K562 (cell line): ENCODE measurements at places on chromosomes 3 and 15. TPM values are rescaled to one million over a fixed set of nuclear protein-coding genes. Genes with fewer than 3 reads are reported as not detected.

The PLSCR4 gene
- 0.11 and 0.42 TPM in 2 replicates for total RNA-seq

The ZPLD1 gene
- total RNA-seq = not detected in 2 replicates

The KLF15 gene
- total RNA-seq = 3.7 and 4.8 TPM in 2 replicates

The HTR3E gene
- total RNA-seq = not detected in 2 replicates

The GABRB3 gene
- total RNA-seq = 0.33 and 0.63 TPM in 2 replicates

The ARPP21 gene
- total RNA-seq = not detected in 2 replicates

The RLBP1 gene
- total RNA-seq = not detected in 2 replicates

The SNX22 gene
- 1.8 and 3.0 TPM in 2 replicates for total RNA-seq

- no peak overlapping the region for H3K27ac ChIP-seq
- DNase-seq = no peak
- H3K27me3 ChIP-seq = no peaks in the 10 kb centered on the region
- H3K36me3 ChIP-seq = no peaks in the 10 kb centered on the region
- H3K4me1 ChIP-seq = no peaks in the 10 kb centered on the region
These were observed 137.4 kb downstream of the TGFBR2 start for GRCh38 chr3:30743641-30744317.

DNA sequence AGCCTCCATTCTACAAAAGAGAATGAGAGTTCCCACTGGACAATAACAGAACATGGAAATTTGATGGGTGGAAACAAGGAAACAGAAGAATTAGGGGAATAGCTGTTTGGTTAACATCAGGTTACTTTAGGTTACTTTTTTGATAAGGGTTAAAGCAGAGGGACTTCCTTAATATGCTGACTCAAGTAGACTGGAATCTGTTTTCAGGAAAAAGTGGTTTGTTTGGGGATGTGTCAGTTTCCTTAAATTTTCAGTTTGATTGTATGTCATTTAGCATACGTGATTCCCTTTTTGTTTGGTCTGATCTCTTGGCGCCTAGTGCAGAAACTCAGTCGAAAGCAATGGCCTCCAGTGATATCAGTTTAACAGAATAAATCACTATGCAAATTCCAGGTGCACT is 411.8 kb upstream of the GRM7 start:
- no peak overlapping the region for H3K4me3 ChIP-seq
- DNase-seq = no peak
- no peaks in the 10 kb centered on the region; the same call in 2 of the 3 replicates for H3K4me1 ChIP-seq
- no peak overlapping the region for H3K27ac ChIP-seq
- no peaks in the 10 kb centered on the region for H3K27me3 ChIP-seq

DNA sequence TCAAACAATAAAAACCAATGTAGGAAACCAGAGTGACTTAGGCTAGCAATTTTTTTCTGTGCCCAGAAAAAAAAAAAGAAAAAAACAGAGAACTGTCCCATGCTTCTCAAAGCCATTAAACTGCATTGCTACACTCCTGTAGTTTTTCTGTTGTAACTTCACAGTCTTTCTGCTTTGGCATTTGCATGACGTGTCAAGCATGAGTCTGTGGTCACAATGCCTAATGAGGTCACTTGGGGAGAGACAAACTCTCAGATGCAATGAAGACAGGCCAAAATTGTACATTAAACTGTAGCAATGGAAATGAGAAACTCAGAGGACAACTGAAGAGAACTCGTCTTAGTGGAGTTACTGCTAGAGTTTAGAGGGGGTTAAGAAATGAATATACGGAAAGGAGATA is 30.8 kb downstream of the CCDC80 start:
- no peaks in the 10 kb centered on the region for H3K36me3 ChIP-seq
- H3K4me3 ChIP-seq = no peak overlapping the region
- no peak for DNase-seq
- 0 out of 3 replicates have a peak, but pooled peaks cover 2% of the 10 kb centered on the region for H3K4me1 ChIP-seq
- H3K27me3 ChIP-seq = no peaks in the 10 kb centered on the region

DNA sequence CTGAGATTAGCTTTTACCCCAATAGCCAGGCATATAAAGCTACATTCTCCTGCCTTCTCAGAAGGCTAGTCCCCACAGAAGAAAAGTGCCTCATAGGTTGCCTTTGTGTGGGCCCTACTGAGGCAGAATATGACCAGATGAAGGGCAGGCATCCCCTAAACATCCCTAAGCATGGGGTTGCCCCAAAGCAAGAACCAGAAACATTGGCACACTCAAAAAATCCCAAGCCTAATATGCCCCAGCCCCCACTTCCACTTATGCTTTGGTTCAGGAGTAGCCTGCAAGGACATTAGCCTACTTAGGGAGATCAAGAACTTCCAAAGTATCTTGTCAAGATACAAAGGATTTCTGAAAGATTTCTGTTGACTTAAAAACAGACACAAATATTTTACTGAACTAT is 29.7 kb downstream of the WHAMM start:
- no peak overlapping the region for H3K4me3 ChIP-seq
- H3K4me1 ChIP-seq = no peaks in the 10 kb centered on the region
- DNase-seq = no peak
- H3K36me3 ChIP-seq = peaks cover 19% of the 10 kb centered on the region; the same call in 2 of the 3 replicates
- H3K27ac ChIP-seq = no peak overlapping the region

DNA sequence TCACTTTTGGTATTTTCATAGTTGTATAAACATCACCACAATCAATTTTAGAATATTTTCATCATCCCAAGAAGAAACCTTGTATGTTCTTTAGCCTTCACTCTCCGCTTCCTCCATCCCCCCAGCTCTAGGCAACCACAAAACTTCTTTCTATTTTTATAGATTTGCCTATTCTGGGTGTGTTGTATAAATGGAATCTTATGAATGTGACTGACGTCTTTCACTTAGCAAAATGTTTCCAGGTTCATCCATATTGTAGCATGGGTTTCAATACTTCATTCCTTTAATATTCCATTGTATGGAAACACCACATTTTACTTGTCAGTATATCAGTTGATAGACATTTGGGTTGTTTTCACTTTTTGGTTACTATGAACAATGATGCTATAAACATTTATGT is 335.8 kb upstream of the GOLIM4 start:
- H3K27me3 ChIP-seq = no peaks in the 10 kb centered on the region
- H3K36me3 ChIP-seq = no peaks in the 10 kb centered on the region
- no peaks in the 10 kb centered on the region for H3K4me1 ChIP-seq
- no peak overlapping the region for H3K27ac ChIP-seq

DNA sequence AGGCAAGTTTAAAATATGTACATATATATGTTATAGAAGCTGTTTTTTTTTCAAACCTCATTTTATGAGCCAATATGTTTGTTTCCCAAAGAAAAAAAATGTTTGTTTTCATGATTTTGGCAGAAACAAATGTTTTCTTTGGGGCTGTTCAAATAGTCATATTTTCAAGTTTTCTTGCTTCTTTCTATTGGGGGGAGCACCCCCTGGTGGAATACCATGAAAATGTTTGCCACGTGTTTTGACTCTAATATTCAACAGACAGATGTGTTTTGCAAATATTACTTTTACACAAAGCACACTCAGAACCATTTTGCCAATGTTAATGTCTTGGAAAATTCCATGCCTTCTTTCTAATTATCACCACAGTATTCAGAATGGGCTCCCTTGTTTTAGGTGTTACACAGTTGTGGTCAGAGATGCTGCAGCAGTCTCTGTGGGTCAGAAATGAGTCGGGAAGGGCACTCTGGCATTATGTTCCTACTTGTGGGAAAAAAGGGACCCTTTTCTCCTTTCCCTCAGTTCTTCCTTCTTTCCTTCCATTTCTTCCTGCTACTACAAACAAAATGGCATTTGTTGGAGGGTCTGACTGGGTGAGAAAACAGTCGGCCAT is 817.0 kb downstream of the TUSC7 start:
- no peaks in the 10 kb centered on the region for H3K27me3 ChIP-seq
- peak; percentile 1 for DNase-seq
- no peak overlapping the region for H3K27ac ChIP-seq
- no peaks in the 10 kb centered on the region for H3K4me1 ChIP-seq

- no peaks in the 10 kb centered on the region for H3K27me3 ChIP-seq
- DNase-seq = peak; percentile 31
- H3K36me3 ChIP-seq = peaks cover 9% of the 10 kb centered on the region; the same call in 2 of the 3 replicates
- H3K4me3 ChIP-seq = no peak overlapping the region
- H3K4me1 ChIP-seq = peaks cover 27% of the 10 kb centered on the region
These were observed 128.0 kb downstream of the DNAJB8 start for GRCh38 chr3:128338536-128339330.

GRCh38 chr3:65979731-65980130 is 59.0 kb downstream of the MAGI1 start:
- H3K27ac ChIP-seq = no peak overlapping the region
- H3K27me3 ChIP-seq = no peaks in the 10 kb centered on the region; the same call in 1 of the 2 replicates
- no peaks in the 10 kb centered on the region for H3K36me3 ChIP-seq
- H3K4me3 ChIP-seq = no peak overlapping the region
- no peak for DNase-seq
- H3K4me1 ChIP-seq = no peaks in the 10 kb centered on the region

DNA sequence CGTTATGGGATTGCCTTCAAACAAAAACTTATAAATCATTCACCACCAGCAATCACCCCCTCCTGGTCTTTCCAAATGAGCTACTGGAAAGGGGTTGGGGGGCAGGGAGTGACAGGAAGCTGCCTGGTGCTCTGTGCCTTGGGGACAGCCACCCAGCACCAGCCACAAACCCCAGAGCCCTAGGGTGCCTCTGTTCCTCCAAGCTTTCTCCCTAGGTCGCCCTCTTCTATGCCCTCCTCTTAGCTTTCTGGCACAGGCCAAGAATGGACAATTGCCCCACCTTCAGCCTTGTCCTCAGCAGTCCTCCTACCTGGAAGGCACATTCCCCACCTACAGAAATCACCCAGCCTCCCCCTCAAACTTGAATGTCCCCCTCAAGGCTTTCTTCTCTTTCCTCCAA is 3.3 kb downstream of the OXTR start:
- H3K27ac ChIP-seq = no peak overlapping the region
- DNase-seq = no peak
- peaks cover 8% of the 10 kb centered on the region for H3K27me3 ChIP-seq
- H3K4me3 ChIP-seq = no peak overlapping the region
- H3K36me3 ChIP-seq = no peaks in the 10 kb centered on the region
- peaks cover 12% of the 10 kb centered on the region for H3K4me1 ChIP-seq

GRCh38 chr3:73215281-73215680 is 153.8 kb downstream of the EBLN2 start:
- H3K36me3 ChIP-seq = no peaks in the 10 kb centered on the region
- H3K27ac ChIP-seq = no peak overlapping the region
- DNase-seq = no peak
- no peaks in the 10 kb centered on the region for H3K27me3 ChIP-seq

DNA sequence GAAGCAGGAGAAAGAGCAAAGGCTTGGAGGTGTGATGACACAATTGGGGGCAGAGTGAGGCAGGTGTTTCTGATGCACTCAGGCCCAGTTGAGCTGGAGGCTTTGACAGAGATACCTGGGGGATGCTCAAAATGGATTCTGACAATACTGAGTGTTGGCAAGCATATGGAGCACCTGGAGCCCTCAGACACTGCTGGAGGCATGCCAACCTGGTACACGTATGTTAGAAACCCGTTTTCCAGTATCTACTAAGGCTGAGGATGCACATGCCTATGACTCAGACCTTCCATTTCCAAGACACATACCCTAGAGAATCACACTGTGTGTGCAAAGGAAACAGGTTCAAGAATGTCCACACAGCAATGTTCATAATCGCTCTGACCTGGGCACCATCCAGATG is 58.7 kb downstream of the WNT7A start:
- H3K27ac ChIP-seq = no peak overlapping the region
- H3K36me3 ChIP-seq = no peaks in the 10 kb centered on the region
- H3K27me3 ChIP-seq = peaks cover 4% of the 10 kb centered on the region; the same call in 1 of the 3 replicates
- DNase-seq = no peak

DNA sequence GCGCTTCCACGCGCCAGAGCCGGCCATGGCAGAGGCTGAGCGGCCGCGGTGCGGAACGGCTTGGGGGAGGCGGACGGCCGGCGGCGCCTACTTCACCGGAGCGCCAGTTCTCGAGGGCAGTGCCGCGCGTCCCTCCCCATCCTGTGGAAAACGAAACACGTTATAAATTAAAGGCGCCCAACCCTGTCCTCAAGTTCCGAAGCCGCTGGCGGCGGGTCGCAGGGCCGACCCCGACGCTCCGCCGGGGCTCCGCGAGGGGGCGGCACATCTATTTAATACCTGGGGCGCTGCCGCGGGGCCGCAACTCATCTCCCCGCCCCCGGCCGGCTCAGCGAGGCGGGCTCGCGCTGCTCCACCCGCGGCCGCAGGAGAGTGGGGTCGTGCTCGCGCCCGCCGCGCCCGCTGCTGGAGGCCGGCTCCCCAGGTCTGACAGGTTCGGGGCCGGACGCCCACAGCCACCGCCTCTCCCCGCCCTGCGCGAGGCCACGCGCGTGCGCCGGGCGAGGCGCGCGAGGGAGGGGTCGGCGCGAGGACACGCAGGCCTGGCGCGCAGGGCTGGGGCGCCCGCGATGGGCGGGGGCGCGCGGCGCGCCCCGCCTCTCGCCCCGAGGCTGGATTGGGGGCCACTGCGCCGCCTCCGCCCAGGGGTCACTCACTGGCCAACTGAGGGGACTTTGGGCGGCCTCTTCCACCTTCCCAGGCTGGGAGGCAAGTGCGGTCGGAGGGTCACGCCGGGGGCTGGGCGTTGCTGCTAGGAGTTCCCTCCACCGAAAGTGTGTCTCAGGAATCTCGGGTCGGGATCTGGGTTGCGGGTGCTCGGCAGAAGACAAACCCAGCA is at the start of gene SLC30A4:
Gene SLC30A4, minus strand, starts transcription at position 428 of the 838 bp plus-strand sequence. Its CDS starts 401 bp downstream, at position 27.
- no peak within 1 kb of the TSS for H3K27ac ChIP-seq
- H3K36me3 ChIP-seq = no peaks in the 10 kb centered on the region
- peaks cover 18% of the 10 kb centered on the region for H3K27me3 ChIP-seq
- H3K4me3 ChIP-seq = peak within 1 kb of the TSS; percentile 53
- DNase-seq = peak; percentile 84

- H3K27ac ChIP-seq = peak overlapping the region; percentile 40; the same call in 1 of the 3 replicates
- peaks cover 8% of the 10 kb centered on the region for H3K4me1 ChIP-seq
- H3K27me3 ChIP-seq = no peaks in the 10 kb centered on the region
- H3K36me3 ChIP-seq = no peaks in the 10 kb centered on the region; the same call in 2 of the 3 replicates
These were observed 84.8 kb downstream of the SMAD3 start for GRCh38 chr15:67150023-67150860.

- H3K27me3 ChIP-seq = no peaks in the 10 kb centered on the region
- H3K4me1 ChIP-seq = no peaks in the 10 kb centered on the region
- H3K36me3 ChIP-seq = no peaks in the 10 kb centered on the region
- H3K27ac ChIP-seq = no peak overlapping the region
- no peak overlapping the region for H3K4me3 ChIP-seq
- DNase-seq = no peak
These were observed 91.1 kb downstream of the TRIM42 start for GRCh38 chr3:140768941-140769340.

DNA sequence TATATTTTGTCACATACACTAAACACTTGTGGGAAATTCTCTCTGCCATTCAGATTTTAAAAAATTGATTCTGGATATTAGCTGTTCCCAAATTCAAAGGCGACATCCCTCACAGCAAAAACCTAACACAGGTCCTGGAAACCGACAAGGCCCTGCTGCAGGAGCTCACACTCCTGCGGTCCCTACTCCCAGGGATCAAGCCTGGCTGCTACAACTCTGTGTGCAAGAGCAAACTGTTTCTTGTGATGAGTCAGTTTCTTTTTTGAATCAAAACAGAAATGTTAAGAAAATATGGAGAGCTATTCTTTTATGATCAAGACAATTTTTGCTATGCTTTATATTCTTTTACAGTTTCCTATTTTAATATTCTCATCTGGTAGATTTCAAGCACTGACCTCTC is 51.0 kb upstream of the TJP1 start:
- H3K4me1 ChIP-seq = peaks cover 3% of the 10 kb centered on the region; the same call in 1 of the 2 replicates
- H3K4me3 ChIP-seq = no peak overlapping the region
- no peak for DNase-seq

- no peaks in the 10 kb centered on the region for H3K36me3 ChIP-seq
- DNase-seq = no peak
- peaks cover 4% of the 10 kb centered on the region; the same call in 1 of the 2 replicates for H3K27me3 ChIP-seq
- no peak overlapping the region for H3K4me3 ChIP-seq
- H3K4me1 ChIP-seq = no peaks in the 10 kb centered on the region
These were observed 626.5 kb upstream of the TBL1XR1 start for GRCh38 chr3:177823701-177824189.
